ENCODE measurements at places on chromosomes 7 and 10.

DNA sequence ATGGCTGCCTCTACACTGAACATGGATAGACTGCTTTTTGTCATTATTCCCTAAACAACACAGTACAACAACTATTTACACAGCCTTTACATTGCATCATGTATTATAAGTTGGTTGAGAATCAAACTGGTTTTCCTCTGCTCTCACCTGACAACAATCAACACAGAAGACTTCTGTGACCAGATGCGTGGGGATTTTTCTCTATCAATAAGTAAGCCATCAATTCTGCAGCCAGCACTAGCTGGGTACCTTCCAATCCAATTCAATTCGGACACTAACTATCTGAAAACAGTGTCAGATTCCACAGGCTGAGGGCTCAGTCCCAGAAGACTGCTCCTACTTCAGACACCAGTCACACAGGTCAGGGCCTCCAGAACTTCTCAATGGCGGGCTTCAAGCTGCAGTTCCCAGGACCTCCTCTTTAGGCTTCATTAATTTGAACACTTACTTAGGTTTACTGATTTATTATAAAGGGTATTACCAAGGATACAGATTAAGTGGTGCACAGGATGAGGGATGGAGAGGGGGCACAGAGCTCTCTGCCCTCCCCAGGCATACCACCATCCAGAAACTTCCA lies 36.4 kb upstream of the ASL start:
- no peak for DNase-seq

GRCh38 chr7:120703585-120704240 lies 154.2 kb downstream of the TSPAN12 start:
- DNase-seq = no peak

DNA sequence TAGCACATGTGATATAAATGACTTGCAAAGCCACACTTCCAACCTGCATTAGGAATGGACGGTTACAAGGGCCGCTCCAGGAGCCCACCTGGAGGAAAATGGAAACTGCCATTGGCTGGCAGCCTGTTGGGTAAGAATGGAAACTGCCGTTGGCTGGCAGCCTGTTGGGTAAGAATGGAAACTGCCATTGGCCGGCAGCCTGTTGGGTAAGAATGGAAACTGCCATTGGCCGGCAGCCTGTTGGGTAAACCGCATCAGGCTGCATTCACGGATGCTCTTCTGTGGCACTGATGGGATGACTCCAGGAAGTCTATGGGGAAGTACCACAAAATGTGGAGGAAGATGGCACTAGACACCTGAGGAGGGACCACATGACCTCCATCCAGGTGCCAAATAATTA lies 143.1 kb downstream of the DPP6 start:
- DNase-seq = no peak

- DNase-seq = no peak
Observed at GRCh38 chr10:116353817-116354216, 29.6 kb downstream of the CCDC172 start.

- no peak for DNase-seq
Observed at GRCh38 chr10:126204320-126204719, 184.0 kb downstream of the ADAM12 start.

DNA sequence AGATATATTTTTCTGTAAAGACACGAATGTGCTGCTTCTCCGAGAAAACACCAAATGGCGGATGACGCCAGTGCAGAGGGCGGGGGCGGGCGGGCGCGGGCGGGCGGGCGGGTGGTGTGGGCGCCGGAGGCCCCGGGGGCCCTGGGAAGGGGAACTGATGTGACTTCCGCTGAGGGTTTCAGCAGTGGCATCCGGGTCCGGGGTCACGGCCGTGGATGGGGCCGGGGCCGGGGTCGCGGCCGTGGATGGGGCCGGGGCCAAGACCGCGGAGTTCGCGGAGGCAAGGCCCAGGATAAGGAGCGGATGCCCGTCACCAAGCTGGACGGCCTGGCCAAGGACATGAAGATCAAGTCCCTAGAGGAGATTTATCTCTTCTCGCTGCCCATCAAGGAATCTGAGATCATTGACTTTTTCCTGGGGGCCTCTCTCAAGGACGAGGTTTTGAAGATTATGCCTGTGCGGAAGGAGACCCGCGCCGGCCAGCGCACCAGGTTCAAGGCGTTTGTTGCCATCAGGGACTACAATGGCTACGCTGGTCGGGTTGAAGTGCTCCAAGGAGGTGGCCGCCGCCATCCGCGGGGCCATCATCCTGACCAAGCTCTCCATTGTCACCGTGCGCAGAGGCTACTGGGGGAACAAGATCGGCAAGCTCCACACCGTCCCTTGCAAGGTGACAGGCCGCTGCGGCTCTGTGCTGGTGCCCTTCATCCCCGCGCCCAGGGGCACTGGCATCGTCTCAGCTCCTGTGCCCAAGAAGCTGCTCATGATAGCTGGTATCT lies 20.3 kb upstream of the IGF2BP3 start:
- peak; percentile 80 for DNase-seq

- DNase-seq = no peak
Observed at GRCh38 chr10:102402512-102402896, 7.0 kb downstream of the NFKB2 start.

GRCh38 chr7:105805447-105806019 lies 70.9 kb downstream of the ATXN7L1 start:
- DNase-seq = no peak

DNA sequence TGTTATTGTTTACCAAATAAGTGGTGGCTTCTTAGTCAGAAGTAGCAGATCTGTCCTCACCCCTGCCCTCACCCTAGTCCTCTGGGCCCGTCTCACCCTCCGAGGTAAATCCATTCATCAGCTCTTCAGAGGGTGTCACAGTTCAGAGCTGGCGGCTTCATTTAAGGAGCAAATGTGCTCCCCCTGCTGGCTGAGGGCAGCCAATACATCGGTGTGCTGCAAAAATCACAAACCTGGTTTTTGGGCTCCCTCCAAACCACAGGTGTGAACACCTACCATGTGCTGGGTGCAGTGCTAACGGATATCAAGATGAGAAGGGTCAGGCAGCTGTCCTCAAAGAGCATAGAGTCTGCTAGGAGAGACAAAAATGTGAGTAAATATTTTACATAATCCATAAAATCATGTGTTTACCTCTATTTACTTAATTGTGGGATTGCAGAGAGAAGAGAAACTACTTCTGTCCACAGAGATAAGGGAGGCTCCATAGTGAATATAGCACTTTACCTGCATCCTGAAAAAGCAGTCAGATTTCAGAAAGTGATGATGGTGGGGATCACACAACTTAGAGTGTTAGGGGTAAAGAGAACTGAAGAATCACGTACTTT lies 15.5 kb upstream of the CRTAC1 start:
- peak; percentile 76 for DNase-seq

- peak; percentile 26 for DNase-seq
Observed at GRCh38 chr7:105016709-105017656, 3.0 kb downstream of the KMT2E start.

GRCh38 chr10:122302315-122302714 lies 31.2 kb downstream of the BTBD16 start:
- DNase-seq = no peak

DNA sequence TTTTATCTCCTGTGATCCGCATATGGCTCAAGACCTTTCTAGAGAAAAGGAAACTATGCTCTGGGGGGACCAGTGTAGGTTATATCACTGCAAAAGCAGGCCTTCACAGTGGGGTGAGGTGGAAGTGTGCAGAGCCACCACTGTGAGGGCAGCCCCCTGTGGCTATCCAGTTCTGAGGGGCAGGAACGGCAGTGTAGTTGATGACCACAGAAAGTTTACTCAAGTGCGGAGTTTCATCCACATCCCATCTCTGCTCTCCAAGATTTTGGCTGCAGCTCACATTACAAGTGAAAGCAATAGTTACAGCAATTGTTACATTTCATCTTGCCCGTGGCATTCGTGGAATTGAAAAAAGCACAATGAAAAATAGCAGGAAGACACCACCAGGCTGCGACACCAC lies 345.9 kb upstream of the GALNT17 start:
- DNase-seq = no peak

- DNase-seq = no peak
Observed at GRCh38 chr10:80462299-80462980, 8.3 kb downstream of the TSPAN14 start.

GRCh38 chr10:91296471-91296870 lies 76.0 kb downstream of the PCGF5 start:
- peak; percentile 8 for DNase-seq

DNA sequence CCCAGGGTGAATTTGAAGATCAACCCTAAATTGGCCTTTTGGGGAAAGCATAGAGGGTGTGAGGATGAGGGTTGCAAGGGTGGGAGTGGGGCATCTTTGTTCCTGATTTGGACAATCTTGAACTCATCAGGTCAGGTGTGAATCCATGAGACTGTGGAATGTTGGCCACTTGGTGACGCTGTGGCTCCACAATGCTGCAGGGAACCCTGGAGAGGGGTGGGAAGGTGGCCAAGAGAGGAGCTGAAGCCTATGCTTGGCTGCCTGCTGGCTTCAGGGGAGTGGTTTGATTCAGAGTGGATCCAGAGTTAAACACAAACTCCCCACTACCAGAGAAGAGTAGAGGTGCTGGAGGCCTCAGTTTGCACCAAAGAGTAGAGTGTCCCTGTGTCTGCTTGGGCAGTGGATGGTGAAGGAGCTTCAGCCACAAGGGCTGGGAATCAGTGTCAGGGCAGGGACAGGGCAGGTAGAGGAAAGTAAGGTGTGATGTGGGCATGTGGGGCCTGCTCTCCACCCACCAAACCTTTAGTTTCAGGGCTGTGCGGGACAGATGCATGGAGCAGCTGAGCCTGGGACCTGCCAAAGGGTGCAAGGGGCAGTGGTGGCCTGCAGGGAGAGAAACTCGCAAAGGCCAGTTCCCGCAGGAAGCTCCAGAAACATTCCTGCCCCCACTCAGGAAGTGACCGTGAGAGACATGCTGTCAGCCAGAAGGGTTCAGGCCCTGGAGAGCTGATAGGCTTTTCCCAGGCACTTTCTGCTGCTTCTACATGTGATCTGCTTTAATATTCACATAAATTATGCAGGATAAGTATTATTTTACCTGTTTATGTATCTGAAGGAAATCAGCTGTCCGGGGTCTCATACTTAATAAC lies 81.0 kb upstream of the PRSS58 start:
- DNase-seq = no peak
